ENCODE measurements at places on chromosomes 2 and 18.

DNA sequence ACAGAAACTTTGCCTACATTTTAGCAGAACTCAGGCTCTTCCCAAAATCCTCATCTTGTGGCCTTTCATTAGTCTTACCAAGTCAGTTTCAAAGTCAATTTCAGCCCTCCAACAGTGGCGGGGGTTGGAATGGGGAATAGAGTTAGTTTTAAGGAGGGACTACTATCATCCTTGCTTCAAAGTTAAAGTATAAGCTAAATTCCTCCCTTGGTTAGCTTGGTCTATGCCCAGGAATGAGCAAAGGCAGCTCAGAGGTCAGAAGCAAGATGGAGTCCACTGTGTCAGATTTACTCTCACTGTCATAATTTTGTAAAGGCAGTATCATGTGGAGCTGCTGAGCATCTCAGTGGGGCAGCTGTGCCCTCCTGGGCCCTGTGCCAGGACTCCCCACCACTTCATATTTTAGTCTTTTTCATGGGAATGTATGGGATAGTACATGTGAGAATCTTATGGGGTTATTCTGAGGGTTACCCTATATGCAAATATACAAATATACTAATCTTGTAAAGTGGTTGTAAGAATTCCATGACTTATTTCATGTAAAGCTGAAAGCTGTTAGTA lies 145.2 kb upstream of the MMADHC start:
- peak; percentile 1 for DNase-seq

GRCh38 chr2:3377279-3377611 lies 373 bp downstream of the EIPR1 start:
- no peak for DNase-seq

DNA sequence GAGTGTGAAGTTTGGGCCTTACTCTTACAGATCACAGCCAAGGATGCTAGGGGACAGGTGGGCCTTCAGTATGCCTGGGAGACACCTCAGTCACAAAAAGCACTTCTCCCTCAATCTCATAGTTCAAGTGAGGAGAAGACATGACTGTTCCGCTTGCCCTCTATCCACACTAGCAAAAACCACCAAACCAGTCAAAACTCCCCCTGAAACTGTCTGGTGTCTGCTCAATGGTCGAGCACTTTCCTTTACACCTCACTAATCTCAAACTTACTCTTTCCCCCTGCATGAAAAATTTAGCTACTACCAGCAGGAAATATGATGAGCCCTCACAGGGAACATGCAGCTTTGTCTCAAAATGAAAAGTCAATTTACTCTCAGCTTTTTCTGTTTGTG lies 232.2 kb downstream of the TRIB2 start:
- DNase-seq: no peak

- DNase-seq: no peak
Measured at GRCh38 chr18:31579375-31579774, 12.3 kb upstream of the TTR start.

DNA sequence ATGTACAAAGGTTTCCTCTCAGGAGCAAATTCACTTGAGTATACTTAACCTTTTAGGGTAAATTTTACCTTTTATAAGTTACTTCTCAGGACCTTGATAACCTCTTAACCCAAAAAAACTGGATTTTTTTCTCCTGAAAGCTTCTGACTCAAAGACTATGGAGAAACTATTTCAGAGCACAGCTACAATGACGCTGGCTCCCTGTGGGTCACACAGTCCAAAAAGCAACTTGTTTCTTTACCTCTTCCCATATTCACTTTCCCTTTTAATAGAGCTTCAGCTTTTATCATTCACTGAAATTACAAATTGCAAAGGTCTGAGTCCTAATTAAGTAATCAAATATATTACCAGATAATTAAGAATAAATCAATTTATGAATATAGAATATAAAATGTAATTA lies 32.4 kb downstream of the GTF3C3 start:
- no peak for DNase-seq

- no peak for DNase-seq
Measured at GRCh38 chr18:51448949-51449348, 251.5 kb upstream of the MEX3C start.

GRCh38 chr2:16123421-16123820 lies 183.1 kb downstream of the MYCN start:
- DNase-seq: peak; percentile 29
